Left ventricle myocardium superior (tissue), 1 donor: ENCODE measurements at places on chromosomes 12 and 14.

GRCh38 chr12:128807161-128807724, 16.5 kb downstream of the SLC15A4 start:
- DNase-seq, result no peak

DNA sequence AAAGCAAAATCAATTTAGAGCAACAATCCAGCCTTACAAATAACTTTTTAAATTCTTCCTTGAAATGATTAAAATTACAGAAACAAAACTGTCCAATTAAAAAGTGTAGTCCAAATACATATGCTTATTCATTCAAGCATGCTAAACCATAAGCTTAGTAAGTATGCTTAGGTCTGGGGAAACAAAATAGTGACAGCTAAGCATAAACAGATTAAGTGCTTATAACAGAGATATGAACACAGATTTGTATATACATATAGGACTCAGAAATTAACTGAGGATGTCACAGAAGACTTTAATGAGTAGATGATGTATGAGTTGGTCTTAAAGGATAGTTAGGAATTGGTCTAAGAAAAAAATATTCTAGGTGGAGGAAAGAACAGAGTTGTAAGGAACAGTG, 41.8 kb downstream of the SCAF11 start:
- no peak for DNase-seq

- DNase-seq, result no peak
These were observed 25.0 kb downstream of the VCPKMT start for GRCh38 chr14:50091240-50091913.

DNA sequence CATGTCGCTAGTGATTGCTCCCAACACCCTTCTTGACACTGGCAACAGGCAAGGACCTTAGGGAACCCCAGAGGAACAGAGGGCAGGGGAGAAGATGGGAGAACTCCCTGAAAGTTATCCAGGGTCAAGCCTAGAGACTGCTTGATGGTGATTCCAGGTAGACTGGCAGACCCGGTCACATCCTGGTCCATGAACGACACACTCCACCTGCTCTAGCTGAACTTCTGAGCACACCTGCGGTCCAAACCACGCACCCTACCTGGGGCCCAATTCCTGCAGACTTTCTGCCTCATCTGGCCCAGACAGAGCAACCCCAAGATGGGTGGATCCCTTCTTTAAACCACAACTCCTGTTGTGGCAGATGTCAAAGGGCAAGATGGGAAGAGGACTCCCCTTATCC, 34.2 kb downstream of the NCKAP5L start:
- DNase-seq, result no peak

- DNase-seq, result no peak
These were observed 15.4 kb downstream of the NOPCHAP1 start for GRCh38 chr12:105001476-105001875.

DNA sequence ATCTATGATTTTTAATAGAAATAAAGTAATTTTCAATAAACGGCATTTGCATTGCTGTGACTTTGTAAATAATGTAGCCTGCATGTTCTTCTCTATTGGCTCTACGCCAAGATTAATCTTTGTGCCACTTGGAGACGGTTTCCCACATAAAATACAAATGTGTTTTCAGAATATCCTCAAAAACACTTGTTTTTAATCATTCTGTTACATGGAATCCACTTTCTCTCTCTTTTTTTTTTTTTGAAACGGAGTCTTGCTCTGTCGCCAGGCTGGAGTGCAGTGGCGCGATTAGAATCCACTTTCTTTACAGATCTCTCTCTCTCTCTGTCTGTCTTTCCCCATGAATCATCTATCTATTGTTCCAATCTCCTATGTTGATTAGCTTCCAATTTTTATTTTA, 22.8 kb upstream of the SSPN start:
- no peak for DNase-seq

DNA sequence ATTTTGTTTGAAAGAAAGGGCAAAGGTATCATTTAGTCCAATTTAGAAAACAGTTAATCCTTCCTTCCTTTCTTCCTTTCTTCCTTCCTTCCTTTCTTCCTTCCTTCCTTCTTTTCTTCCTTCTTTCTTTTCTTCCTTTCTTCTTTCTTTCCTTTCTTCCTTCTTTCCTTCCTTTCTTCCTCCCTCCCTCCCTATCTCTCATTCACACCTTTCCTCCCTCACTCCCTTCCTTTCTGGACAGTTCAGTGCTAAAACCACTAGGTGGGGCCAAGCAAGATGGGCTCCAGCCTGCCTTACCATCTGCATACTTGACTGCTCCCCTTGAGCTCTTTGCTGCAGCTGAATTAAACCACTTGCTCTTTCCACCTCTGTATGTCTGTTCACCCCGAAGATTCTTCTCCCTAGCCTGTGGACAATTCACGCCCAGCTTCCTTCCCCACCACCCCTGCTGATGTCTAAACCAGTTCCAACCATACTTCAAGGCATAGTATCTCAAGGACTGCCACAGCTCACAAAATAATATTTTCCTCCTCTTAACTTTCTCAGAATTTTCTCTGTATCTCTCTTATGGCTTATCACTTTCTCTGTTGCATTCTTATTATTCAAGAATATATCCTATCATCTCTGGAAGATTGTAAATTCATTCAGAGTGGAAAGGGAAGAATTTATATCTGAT, 78.0 kb downstream of the DBX2 start:
- DNase-seq, result no peak

DNA sequence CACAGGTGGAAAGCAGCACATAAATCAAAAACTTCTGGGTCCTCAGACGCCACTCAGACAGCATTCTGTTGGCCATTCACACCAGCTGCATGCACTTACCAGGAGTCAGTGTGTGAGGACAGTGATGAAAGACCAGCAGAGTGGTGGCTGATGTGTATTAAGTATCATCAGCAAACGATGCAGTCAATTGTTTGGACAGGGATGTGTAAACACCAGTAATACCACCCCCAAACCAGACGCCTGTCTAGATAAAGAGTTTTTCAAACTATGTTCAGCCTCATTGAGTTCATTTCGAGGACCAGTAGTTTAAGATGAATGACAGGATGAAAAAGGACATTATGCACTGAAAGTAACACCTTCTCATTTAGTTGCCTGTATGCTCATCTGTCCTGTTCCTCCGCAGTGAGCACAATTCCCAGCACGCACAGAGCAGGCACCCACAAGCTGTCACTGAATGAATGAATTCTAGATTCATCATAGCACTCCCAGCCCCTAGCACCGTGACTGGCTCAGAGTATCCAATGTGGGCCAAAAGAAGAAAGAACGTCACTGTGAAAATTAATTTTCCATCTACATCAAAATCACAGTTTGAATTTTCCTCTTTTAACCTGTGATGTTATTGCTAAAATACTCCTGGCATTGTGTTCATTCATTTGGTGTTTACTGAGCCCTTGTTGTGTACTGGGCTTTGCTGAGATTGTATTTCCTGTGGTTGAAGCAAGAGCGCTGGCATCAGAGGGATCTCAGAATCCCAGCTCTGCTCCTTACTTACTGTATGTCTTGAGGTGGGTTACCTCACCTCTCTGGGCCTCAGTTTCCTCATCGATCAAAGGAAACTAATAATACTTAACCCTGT, 124.8 kb upstream of the NOS1 start:
- DNase-seq, result no peak
